ENCODE measurements at places on chromosomes 6 and 20.

- DNase-seq: no peak
These were observed 16.1 kb upstream of the CCDC170 start for GRCh38 chr6:151477726-151478125.

DNA sequence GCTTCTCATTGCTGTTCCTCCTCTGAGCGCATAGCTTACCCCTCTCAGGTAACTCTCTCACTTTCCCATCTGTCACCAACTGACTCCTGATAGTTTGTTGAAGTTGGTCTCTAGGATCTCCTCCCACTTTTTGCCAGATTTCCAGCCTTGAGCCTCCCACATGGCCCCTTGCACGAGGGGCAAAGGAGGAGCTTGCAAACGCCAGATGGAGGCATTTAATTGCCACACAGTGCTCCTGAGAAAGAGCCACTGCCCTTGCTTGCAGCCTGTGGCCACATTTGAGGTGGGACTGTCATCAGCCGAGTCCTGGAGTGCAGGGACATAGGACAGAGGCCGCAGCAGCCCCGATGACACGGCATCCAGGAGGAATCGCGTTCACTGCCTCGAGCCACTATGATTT lies 348.7 kb downstream of the SMOC2 start:
- no peak for DNase-seq

GRCh38 chr6:157078326-157078725 lies 245.0 kb downstream of the TMEM242 start:
- DNase-seq: no peak

GRCh38 chr6:72636786-72637185 lies 14.9 kb downstream of the KCNQ5 start:
- DNase-seq: no peak

DNA sequence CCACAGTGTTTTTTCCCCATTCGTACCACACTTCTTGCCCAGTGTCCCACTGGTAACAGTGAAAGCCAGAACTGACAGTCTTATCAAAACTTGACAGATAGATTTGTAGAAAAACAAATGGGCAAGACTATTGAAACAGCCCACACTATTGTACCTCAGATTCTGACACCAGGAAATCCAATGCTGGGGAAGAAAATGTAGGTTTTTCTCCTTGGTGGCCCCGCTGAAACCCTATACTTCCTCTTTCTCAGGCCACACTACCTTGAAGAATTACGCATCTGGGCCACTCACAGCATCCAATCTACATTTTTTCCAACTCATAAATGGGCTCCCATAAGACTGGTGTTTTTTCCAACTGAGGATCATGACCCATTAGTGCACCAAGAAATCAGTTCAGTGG lies 90.9 kb upstream of the HDDC2 start:
- DNase-seq: no peak
